ENCODE measurements at places on chromosomes 4 and X.

- DNase-seq: no peak
Measured at GRCh38 chr4:25803720-25804225, 59.0 kb downstream of the SEL1L3 start.

- DNase-seq: no peak
Measured at GRCh38 chr4:161604516-161605300, 559.1 kb downstream of the FSTL5 start.

GRCh38 chr4:107666134-107666533 is 53.9 kb downstream of the PAPSS1 start:
- DNase-seq: peak; percentile 64

DNA sequence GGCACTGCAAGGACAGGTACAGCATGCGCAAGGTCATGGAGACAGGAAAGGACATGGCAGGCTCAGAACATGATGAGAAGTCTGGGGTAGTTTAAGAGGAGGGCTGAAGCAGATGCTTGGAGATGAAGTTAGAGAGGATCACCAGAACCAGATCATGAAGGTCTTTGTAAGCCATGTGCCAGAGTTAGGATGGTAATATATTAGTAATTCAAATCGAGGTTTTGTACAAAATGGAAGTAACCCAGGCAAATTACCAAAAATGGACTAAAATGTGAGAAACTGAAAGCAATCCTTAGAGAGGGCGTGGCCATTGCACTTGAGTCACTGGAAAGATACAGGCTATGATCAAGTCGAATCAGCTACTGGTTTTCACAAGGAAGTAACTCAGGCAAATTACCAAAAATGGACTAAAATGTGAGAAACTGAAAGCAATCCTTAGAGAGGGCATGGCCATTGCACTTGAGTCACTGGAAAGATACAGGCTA is 13.5 kb downstream of the RXFP1 start:
- DNase-seq: peak; percentile 63

- DNase-seq: peak; percentile 63
Measured at GRCh38 chr4:53484911-53485657, 106.2 kb downstream of the LNX1 start.

- DNase-seq: no peak
Measured at GRCh38 chr4:11338956-11339782, 89.5 kb downstream of the HS3ST1 start.

- DNase-seq: peak; percentile 96
Measured at GRCh38 chr4:147822128-147822527, 90.2 kb downstream of the ARHGAP10 start.

GRCh38 chr4:123997776-123998449 is 601.3 kb downstream of the SPRY1 start:
- DNase-seq: no peak

GRCh38 chr4:74632634-74633033 is 161.7 kb downstream of the BTC start:
- peak; percentile 99 for DNase-seq

DNA sequence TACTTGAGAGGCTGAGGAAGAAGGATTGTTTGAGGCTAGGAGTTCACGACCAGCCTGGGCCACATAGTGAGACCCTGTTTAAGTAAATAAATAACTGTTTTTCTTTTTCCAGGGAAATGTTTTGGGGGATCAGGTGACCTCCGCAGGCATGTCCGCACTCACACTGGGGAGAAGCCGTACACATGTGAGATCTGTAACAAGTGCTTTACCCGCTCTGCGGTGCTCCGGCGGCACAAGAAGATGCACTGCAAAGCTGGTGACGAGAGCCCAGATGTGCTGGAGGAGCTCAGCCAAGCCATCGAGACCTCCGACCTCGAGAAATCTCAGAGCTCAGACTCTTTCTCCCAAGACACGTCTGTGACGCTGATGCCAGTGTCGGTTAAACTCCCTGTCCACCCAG is 30.5 kb downstream of the ZBTB49 start:
- no peak for DNase-seq

DNA sequence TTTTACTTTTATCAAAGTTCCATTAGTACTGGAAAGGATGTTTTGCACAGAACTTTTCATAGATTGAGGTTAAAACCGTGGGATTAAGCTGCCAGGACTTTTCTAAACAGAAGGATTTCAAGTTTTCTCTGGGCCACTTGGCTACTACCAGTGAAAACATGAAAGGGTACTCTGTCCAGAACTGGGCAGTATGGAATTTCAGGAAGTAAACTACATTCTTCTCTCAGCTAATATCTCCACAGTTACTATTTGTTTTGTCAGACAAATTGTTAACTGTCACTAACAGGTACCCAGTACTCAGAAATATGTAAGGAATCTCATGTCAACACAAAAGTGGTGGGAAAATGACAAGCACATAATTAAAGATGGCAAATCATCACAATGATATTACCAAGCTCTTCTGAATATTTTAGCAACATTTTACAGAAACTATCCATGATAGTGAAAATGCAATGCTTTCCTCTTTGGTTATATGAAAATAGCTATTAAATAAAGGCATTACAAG is 454.4 kb downstream of the C4orf33 start:
- DNase-seq: no peak
